ENCODE measurements at places on chromosomes 6 and 20.

DNA sequence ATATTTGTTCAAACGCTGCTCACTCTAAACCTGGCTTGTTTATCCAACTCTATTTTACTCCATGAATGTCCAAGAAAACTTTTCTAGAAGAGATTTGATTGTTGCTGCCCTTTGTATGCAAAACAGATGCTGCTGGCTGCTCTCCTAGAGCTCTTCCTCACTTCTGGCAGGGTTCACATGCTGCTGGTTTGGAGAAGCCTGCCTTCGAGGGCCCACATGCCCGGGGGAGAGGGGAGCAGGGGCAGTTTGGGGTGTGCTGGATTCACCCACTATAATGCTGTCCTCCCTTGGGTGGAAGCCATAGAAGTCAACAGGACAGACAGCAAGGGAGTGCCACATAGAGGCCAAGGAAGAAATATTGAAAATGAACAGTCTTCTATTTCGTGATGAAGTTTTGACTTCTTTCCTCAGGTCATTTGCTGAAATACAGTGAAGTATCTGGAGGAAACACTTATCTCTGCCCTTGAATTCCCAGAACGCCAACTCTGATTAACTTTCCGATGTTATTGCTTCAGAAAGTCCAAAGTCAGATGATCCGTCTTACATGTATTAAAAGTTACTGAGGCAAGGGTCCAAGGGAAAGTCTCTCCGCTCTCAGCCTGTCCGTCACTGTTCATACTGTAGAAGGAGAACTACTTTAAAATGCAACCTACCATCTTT lies 32.4 kb downstream of the LY86 start:
- DNase-seq = no peak

- DNase-seq = no peak
Observed at GRCh38 chr6:11021003-11021402, 23.1 kb downstream of the ELOVL2 start.

DNA sequence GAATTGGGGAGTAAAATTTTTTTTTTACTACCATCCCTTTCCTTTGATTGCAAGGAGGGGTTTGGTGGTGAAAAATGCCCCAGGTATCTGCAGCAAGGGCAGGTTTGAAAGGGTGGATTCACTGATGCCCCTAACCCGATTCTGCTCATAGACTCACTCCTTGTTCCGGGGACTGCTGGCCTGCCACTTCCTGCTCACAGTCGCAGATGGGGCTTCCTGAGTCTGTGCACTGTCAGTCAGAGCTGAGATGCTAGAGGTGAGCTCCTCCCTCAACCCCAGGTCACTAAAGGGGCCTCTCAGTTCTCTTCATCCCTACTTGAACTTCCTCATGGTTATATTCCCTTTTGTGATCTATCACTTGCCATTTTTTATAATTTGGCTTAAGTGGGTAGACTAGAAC lies 357.9 kb downstream of the FARS2 start:
- DNase-seq = no peak

DNA sequence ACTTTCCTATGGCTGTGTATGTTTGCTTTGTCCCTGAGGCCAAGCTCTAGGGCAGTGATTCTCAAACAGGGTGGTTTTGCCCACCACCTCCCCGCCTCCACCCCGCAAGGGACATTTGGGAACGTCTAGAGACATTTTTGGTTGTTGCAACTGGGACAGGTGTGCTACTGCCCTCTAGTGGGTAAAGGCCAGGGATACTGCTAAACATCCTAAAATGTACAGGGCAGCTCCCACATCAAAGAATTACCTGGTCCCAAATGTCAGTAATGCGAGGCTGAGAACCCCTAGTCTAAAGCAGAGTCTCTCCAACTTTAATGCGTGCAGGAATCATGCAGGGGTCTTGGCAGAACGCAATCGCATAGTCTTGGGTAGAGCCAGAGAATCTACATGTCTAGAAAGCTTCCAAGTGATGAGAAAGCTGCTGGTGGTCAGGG lies 5.1 kb downstream of the KCNS1 start:
- peak; percentile 8 for DNase-seq

GRCh38 chr6:106963544-106963943 lies 11.0 kb downstream of the CD24 start:
- DNase-seq = peak; percentile 74

- DNase-seq = no peak
Observed at GRCh38 chr6:139308936-139309603, 17.3 kb upstream of the TXLNB start.

- DNase-seq = peak; percentile 61
Observed at GRCh38 chr20:14830466-14830865, 493.1 kb upstream of the FLRT3 start.

DNA sequence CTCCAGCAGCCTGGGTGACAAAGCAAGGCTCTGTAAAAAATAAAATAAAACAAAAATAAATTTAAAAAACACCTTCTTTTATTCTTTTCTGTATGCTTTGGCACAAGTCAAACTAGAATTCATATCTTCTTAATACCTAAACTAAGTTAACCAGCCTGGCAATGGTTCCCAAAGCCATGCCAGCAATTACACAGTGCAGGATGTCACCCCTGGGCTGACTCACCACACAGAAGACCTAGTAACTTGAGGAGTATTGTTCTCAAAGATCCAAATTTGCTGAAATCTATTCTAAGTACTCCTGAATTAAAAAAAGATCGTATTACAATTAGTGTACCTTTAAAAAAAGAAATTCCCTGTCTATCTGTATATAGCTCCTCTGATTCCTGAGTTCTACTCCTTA lies 162.7 kb upstream of the SGK1 start:
- DNase-seq = no peak

DNA sequence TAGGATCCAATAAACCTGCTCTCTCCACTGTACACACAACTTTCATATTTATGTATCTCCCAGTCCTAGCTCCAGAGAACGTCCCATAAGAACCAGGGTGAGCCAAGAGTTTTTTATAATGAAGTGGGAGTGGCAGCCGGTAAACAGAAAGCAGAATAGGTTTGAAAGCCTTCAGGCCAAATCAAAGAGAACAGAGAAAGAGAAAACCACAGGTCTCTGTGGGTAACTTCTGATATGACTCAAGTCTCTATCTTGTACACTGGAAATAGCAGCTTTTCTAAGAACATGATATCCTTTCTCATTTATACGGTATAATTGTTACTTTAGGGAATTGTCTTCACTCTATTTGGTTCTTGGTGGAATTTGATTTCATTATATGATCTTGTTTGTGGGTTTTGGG lies 273.6 kb downstream of the PACRG start:
- DNase-seq = no peak

GRCh38 chr6:20479060-20479459 lies 55.2 kb upstream of the CDKAL1 start:
- DNase-seq = no peak

GRCh38 chr20:55283889-55284288 lies 721.4 kb downstream of the CBLN4 start:
- no peak for DNase-seq

- DNase-seq = no peak
Observed at GRCh38 chr6:147216915-147217314, 12.7 kb downstream of the STXBP5 start.
